Stimulated activated CD4-positive, alpha-beta T cell treated with anti-CD3 and anti-CD28 coated beads, TNF-alpha, amount 100 ng/mL, for 24 hours (primary cell): ENCODE measurements at places on chromosomes 2 and 18.

GRCh38 chr18:78898635-78899034, 81.0 kb upstream of the SALL3 start:
- no peak for DNase-seq

DNA sequence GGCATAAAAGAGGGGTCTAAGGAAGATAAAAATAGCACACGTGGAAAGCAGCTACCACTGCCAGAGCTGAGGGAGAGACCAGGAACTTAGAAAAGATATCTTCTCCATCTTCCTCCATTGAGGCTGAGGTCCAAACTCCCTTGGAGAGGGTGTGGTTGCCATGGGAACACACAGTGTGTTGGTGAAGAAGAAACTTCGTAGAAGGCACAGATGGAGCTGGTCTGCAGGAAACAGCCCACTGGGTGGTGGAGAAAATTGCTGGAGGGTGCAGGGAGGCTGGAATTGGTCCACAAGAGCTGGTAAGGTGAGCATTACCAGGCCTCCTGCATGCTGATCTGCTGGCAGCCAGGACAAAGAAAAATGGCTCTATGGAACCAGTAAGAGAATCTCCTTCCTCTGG, 191.0 kb downstream of the HRH4 start:
- DNase-seq, result no peak

GRCh38 chr18:71324356-71324755, 1035.5 kb downstream of the SOCS6 start:
- no peak for DNase-seq

DNA sequence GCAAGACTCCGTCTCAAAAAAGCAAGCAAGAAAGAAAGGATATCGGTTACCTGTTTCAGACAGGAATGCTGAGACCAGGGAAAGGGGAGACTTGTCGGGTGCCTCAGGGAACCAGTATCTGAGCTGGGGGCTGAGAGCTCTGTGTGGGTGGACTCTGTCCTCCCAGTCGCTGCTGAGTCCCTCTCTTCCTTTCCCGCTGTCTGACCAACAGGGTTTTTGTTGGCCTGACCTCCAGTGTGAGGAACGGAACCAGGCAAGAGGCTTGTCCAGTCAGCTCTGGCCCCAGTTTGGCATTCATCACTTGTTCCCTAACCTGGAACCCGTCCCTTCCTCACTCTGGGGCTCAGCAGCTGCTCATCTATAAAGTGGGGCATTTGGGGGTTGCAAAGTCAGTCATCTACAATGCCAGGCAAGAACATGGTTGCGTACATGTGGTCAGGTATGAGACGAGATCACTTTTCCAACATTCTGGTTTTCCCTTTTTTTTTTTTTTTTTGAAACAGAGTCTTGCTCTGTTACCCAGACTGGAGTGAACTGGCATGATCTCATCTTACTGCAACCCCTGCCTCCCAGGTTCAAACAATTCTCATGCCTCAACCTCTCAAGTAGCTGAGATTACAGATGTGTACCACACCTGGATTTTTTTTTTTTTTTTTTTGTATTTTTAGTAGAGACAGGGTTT, 116.4 kb downstream of the PLB1 start:
- no peak for DNase-seq

DNA sequence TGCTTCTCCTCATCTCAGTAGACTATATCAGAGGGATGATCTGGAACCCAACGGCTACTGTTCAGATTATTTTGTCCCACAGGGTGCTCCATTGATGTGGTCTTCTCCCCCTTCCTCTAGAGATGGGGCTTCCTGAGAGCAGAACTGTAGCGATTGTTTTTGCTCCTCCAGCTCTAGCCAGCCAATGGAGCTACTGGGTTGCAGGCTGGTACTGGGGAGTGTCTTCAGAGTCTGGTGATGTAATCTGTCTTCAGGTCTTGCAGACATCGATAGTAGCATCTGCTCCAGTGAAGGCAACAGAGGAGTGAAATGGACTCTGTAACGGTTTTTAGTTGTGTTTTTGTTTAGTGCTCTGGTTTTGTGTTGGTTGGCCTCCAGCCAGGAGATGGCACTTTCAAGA, 621.9 kb downstream of the RNF144A start:
- DNase-seq, result no peak

GRCh38 chr18:48548011-48548771, 9.4 kb downstream of the CTIF start:
- DNase-seq, result no peak

- DNase-seq, result no peak
Measured at GRCh38 chr2:127014630-127015029, 92.3 kb downstream of the BIN1 start.
